ENCODE measurements at places on chromosomes 2 and 18. TPM values are rescaled to one million over a fixed set of nuclear protein-coding genes. Genes with fewer than 3 reads are reported as not detected.

Gene GKN1
- total RNA-seq: not detected

Gene PPIG
- total RNA-seq: 35.5 TPM

DNA sequence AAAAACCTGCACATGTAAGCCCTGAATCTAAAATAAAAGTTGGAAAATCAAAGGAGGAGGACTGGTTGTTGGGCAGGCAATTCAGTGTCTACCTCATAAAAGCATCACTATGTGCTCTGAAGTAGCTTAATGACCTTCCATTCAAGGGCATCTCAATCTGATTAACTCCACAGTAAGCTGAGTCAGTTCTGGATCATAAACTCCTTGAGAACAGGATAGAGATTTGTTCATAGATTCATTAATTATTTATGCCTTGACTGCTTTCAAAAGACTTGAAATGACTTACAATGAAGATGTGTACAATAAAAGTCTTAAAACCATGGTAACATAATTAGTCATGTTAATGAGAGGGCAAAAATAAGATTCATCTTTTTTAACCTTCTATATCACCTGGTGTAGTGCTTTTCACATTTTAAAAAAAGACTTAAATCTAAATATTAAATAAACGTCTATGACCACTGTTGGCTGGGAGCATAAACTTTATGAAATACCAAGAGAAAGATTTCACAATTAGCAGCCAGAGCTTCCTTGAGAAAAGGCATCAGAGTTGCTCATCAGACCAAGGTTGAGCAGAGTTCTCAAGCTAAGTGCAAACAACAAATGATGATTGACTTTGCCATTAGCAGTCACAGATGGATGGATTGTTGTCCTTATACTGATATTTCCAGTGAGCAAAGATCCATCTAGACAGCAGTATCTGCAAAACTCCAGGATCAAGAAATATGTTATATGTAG is 237.3 kb upstream of the THUMPD2 start:
- DNase-seq: no peak

- DNase-seq: no peak
Observed at GRCh38 chr2:202530038-202530437, 104.7 kb upstream of the FAM117B start.
